ENCODE measurements at places on chromosomes 5 and 9.

DNA sequence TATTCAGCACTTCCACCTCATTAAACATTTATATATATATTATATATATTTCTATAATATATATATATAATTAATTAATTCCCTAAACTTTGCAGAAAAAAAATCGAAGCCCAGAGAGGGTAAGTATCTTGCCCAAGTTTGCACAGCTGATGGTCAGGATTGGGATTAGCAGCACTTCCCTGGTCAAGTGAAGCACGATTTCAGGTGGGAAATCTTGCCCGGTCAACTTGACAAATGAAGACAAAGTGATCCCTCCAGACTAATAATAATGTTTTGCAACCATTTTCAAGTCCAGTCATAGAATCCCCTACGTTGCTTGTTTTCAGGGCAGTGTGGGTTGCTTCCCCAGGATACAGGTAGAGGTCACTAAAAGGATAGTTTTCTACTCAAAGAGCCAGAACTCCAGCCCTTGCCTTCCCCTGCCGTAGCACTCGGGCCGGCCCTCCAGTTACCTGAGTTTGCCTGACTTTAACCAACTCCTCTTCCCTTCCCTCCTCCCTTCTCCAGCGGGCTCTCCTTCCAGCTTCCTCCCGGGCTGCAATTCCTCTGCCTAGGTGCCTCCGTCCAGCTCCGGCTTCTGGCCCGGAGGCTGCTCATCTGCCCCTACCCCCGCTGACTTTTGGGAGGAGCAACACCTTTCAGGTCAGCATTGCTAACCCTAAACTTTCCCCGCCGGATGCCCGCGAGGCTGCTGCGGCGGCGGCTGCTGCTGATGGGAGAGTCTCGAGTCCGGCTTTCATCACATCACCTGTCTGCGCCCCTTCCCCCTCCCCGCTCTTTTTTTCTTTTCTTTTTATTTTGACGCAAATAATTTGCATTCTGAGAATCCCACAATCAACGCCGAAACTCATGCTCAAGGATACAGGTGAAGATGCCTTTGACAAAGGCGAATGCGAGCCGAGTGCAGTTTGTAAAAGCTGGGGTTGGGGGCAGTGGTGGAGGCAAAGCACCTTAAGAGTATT is 930 bp downstream of the PRLR start:
- DNase-seq, result no peak

GRCh38 chr5:10475931-10476676 is 34.4 kb downstream of the ROPN1L start:
- DNase-seq, result no peak

- no peak for DNase-seq
These were observed 14.0 kb downstream of the TGFBR1 start for GRCh38 chr9:99118782-99119466.

GRCh38 chr5:52452098-52452497 is 335.6 kb upstream of the ITGA1 start:
- DNase-seq, result no peak

All from stimulated activated CD8-positive, alpha-beta memory T cell treated with anti-CD3 and anti-CD28 coated beads, Interleukin-4, amount 100 ng/mL, for 24 hours (primary cell).